ENCODE measurements at places on chromosomes 5 and 9.

DNA sequence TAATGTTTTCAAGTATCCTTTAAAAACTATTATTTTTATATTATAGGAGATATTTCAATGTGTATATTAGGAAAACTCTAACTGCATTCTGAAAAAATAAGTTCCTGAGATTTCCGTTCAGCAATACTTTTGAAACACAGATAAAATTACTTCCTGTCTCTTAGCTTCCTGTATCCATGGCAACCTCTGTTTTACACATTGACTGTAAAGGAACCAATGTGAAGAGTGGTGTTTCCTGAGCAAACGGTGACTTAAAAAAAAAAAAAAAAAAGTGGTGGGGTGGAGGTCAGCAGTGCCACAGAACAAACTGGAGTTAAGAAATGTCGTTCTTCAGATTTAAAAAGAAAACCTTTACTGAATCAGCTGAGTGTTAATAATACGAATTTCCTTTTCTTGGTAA, at the start of gene LRRC70:
Gene LRRC70 (plus strand): TSS at position 280 of the 400 bp plus-strand sequence. CDS start 620 bp downstream, outside the sequence.
- DNase-seq, result no peak

GRCh38 chr9:97628668-97629067, 4.5 kb downstream of the TSTD2 start:
- DNase-seq, result no peak

GRCh38 chr9:124348831-124349230, 66.4 kb downstream of the PSMB7 start:
- DNase-seq, result no peak

DNA sequence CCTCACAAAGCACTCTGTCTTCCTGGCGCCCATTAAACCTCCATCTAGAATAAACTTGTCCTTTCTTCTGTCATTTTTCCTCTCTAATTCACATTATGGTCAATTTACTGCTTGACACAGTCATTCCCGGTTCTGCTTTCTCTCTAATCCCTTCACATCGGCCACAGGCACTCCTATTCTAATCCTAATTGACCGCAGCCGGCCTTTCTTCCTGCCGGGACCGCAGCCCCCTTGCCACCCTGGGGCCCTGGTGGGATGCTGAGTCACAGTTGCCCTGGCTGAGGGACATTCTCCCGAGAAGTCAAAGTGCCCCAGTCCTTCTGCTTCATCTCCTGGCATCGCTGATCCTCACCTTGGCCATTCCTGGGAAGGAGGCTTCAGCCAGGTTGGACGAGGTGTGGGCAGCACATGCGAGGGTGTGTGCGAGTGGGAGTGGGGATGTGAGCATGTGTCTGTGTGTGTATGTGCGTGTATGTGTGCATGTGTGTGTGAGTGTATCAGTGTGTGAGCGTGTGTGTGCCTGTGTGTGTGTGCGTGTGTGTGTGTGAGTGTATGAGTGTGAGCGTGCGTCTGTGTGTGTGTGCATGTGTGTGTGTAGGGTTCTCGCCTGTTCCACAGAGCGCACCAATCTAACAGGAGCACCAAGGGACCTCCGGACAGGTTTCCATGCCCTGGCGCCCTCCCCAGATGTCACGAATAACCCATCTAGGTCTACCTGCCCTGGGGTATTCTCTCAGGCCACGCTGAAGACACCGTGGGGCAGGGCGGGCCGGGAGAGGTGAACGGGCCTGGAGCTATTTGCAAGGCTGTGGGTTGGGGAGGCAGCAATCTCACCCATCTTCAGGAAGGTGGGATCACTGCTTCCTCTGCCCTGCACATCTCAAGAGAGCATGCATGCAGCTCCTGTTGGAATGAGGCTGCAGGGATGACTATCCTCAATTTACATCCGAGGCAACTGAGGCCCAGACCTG, 191.2 kb downstream of the PAX5 start:
- DNase-seq, result no peak

- peak; percentile 15 for DNase-seq
These were observed 240.8 kb upstream of the TMEM161B start for GRCh38 chr5:88509403-88509802.

- no peak for DNase-seq
These were observed 7.5 kb upstream of the RFK start for GRCh38 chr9:76401580-76402354.

DNA sequence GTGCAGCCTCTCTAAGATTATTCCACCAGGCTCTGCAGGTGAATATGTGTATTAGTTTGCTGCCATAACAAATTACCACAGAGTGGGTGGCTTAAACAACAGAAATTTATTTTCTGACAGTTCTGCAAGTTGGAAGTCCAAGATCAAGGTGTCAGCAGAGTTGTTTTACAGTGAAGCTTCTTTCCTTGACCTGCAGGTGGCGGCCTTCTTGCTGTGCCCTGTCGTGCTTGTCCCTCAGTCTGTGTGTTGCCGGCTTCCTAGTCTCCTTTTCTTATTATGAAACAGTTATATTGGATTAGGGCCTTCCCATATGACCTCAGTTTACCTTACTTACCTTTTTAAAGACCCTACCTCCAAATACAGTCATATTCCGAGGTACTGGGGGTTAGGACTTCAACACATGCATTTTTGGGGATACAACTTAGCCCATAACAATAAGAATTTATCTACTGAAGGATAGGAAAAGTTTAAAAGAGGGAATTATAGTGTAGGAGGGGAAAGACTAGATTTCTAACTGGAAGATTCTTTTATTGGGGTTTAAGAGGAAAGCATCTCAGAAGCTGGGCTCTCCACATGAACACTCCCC, 97.4 kb downstream of the OSTF1 start:
- peak; percentile 57 for DNase-seq

- peak; percentile 21 for DNase-seq
These were observed 12.2 kb upstream of the HSPB3 start for GRCh38 chr5:54443270-54443669.

GRCh38 chr9:22238809-22239684, 207.6 kb upstream of the DMRTA1 start:
- no peak for DNase-seq

DNA sequence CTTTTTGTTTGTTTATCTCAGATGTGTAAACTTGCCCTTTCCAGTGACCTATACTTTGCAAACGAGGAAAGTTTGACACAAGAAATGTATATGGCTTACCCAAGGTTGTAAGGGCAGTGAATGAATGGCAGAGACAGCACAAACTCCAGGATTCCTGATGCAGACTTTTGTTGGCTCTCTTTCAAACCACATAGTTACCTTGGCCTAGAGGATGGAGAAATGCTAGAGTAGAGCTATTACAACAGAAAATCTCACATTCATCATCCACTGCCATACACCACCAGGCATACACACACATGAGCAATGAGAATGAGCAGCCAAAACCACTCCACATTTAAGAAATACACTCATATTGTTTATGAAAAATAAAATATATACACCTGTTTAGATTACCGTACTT, 387.0 kb downstream of the TLR4 start:
- DNase-seq, result no peak

GRCh38 chr9:97367729-97368128, 44.2 kb upstream of the TDRD7 start:
- no peak for DNase-seq

GRCh38 chr5:5351288-5351979, 71.0 kb upstream of the ICE1 start:
- no peak for DNase-seq

DNA sequence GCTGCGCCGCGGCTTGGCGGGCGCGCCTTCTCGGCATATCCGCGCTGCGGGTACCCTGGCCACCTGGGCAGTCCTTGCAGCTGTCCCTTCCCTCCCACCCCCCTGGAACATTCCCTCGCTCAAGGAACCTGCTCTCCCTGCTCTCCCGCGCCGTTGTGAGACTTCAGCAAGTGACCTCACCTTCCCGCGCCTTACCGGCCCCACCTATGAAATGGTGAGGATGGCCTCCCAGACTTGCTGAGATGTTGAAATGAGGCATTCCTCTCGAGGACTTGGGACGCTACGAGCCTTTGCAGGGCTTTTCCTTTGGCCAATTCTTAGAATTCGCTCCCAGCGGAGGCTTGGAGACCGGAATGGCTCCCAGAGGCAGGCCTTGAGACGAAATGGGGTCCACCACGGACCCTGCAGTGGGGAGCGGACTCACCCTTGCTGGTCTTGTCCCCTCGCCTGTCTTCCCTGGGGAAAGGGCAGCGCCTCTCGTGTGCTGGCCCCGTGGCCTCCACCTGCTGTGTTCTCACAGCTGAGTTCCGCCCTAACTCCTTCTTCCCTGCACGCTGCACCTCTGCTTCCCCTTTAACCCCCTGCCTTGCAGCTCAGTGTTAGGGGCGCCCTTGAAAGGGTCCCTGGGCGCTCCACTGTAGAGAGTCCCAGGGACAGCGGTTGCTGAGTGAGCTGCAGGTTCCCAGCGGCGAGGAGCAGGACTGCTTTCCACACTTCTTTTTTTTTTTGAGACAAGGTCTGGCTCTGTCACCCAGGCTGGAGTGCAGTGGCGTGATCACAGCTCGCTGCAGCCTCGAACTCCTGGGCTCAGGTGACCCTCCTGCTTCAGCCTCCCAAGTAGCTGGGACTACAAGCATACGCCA, 907 bp downstream of the HMCN2 start:
- DNase-seq, result no peak

DNA sequence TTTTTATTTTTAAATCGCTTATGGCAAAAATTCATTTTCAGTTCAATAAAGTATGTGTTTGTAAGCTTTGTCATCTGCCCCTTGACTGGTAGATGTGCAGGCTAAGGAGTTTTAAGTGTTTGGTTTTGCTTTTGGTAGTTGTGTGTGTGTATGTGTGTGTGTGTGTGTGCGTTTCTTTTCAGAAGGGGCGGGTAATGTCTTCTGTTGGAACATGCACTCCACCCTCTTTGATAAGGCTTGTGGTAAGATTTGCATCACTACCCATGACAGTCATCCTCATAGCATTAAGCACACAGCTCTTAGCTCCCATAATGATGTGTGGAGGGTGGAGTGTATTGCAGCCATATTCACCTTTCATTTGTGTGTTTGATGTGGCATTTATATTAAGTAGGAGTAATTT, 92.1 kb upstream of the FSD1L start:
- no peak for DNase-seq

DNA sequence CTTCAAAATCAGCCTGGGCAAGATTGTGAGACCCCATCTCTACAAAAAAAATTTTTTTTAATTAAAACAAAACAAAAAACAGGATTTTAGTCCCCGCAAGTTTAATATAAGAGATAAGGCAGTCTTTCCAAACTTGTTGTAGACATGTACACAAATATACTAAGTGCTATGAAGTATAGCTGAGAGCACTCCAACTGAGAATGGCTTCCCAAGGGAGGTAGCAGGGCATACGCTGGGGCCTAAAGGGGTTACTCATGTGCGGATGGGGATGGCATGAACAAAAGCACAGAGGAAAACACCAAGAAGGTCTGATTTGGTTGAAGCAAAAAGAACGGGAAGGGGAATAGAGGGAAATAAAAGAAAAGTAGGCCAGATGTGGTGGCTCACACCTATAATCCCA, 21.1 kb downstream of the SAR1B start:
- DNase-seq, result no peak

GRCh38 chr9:22241611-22242010, 205.0 kb upstream of the DMRTA1 start:
- DNase-seq, result no peak

GRCh38 chr5:72179028-72179815, 71.9 kb downstream of the MAP1B start:
- DNase-seq, result peak; percentile 64

DNA sequence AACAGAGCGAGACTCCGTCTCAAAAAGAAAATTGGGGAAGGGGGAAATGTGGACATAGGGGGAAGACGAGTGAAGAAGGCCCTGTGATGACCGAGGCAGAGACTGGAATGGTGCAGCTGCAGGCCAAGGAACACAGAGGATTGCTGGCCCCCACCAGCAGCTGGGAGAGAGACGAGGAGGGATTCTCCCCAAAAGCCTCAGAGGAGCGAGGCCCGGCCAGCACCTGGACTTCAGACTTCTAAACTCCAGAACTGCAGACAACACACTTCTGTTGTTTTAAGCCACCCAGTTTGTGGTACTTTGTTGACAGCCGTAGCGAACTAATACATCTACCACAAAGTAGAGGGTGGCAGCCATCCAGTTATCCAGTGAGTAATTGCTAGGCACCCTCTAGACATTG, 124.6 kb downstream of the ATPSCKMT start:
- DNase-seq, result no peak

DNA sequence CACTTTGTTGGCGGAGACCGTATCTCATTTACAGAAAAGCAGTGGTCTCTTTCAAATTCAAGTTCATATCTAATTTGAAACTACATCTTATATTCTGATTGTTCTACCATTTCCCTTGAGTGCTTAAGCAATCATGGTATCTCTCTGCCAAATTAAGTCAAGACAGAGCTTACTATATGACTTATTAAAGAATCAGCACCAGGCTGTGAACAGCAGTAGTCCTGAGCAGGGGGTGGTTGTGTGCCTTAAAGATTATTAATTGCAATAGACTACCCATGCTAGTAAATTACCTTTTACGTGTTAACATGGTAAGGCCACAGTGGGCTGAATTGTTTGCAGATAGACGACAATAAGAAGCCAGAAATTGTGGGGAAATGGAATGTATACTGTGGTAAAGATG, 21.5 kb downstream of the SNCAIP start:
- no peak for DNase-seq

GRCh38 chr5:76221311-76221710, 138.1 kb downstream of the SV2C start:
- no peak for DNase-seq

DNA sequence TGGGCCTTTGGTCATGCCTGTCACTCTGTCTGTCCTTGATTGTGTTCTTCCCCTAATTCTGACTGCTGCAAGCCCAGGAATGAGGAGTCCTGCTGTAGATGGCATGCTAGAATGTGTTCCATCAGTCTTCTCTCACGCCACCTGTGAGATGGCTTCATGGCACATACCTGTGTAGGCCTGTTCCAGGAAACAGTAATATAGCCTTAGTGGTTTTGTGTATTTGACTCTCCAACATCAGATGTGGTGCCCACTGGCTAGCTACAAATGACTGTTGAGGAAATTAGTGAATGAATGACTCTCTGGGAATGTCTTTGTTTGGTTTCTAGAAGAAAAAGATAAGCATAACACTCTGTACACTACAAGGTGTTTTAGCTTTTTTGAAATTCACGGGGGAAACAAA, 367.5 kb downstream of the KDM4C start:
- no peak for DNase-seq

DNA sequence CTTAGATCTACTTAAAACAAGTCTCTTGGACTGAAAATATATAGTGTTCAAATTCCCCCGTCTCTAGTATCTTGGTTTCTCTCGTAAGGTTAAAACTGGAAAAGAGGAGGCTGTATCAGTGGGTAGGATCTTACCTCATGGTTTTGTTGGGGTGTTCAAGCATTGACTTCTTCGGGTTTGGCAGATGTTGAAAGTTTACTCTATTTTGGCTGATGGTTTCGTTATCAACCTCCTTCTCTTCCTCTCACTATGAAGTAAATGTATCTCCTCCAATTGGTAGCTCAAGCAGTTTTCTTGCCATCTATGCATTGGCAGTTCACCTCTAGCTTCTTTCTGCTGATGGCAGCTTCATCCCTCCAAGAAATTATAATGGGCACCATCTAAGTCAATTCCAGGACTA, 506.5 kb upstream of the GRIN3A start:
- DNase-seq, result no peak

- DNase-seq, result no peak
These were observed 31.5 kb upstream of the SEMA4D start for GRCh38 chr9:89529243-89530035.

DNA sequence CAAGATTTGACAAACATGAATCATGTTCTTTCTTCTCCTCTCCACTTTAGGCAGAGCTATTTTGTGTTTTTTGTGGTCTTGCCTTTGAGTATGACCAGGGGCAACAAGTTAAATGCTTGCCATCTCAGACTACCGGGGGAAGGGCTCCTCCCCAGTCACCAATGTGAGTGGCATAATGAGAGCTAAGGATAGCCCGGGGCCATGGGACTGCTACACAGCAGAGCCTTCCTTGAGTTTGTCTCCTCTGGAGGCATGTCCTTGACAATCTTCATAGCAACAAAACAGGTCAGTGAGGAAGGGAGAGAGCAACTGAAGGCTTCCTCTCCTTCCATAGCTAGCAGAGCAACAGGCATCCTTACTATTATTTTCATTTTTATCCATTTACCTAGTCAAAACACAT, 299.3 kb downstream of the ENC1 start:
- no peak for DNase-seq
